ENCODE measurements at places on chromosomes 5 and 9. TPM values are rescaled to one million over a fixed set of nuclear protein-coding genes. Genes with fewer than 3 reads are reported as not detected.

The ACOT12 gene
- 0.21 TPM for total RNA-seq

- no peak for DNase-seq
Observed at GRCh38 chr5:4196744-4197143, 601.1 kb downstream of the IRX1 start.

DNA sequence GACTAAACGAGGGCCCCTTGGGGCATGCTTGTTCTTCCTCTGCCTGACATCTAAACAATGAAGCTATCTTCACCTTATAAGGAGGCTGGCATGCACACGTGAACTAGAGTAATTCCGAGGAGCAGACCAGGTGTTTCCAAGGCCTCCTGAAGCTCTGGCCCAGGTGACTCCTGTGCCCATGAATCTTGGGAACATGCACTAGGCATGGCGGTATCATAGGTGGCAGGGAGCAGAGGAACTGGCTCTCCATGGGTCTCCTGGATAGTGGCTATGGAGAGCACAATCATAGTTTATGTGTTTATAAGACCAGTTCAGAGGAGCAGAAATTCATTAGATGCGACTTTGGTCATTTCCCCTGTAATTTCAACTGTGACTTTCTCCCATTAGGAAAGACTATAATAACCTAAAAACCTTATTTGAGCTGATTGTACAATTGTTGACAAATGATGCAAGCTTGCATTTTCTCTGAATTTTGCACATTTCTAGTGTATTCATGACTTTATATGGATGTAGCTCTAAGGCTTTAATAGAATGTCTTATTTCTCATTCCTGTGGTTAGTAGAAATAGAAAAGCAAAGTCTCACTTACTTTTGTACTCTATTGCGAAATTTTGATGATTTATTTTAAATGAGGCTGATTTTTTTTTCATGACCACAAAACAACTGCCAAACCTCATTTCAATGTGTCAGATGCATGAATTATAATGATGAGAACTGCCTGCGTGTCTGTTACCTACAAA is 135.3 kb upstream of the RPS23 start:
- DNase-seq: no peak

DNA sequence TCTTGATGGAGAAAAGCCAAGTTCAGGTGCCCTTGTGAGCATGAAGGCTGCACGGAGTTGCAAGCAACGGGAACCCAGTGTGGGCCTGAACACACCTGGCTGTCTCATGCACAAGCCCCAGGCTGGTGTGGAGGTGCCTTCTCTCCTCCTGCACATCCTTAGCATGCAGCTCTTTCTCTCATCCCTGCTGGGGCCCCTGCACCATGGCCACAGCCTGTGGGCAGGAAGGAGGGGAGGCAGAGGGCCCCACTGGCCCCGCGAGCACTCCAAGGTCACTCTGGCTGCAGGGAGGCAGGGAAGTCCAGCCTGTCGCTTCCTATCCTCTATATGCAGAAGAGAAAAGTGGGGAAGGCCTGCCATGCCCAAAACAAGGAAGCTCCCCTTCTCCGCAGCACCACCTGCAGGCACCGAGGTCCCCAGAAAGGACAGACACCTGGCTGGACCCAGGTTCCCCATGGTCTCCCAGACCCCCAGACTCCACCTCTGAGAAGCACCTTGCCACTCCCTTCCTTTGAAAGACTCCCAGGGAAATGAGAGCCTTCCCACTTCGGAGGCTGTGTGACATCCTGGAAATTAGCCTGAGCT is 18.6 kb downstream of the STKLD1 start:
- no peak for DNase-seq

DNA sequence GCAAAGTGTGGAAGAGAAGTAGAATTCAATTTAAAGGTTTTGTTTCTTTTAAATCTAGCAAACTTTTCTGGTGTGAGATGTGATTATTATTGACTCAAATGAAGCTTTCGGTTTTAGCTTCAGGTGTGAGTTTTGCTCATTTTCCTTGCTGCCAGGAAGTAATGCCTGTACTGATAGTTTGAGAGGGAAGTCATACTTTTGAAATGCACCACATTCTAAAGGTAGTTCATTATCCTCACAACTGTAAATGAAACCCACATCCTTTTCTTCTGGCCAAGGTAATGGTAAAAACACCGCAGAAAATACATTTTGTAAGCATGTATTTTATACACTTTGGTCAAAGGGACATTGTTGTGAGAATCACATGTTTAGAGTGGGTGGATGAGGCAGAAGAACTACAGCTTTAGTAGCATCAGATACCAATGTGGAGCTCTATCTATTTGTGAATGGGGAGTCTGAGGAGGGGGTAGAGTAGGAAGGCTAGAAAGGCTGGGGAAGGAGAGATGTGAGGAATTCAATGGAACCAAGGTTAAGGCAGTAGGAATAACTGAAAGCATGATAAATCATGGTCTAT is 167.0 kb upstream of the CDKN2B start:
- DNase-seq: no peak

GRCh38 chr9:92424340-92424739 is at the start of gene OMD:
OMD (minus strand) TSS chr9:92424471; CDS start chr9:92417558, 6,913 bp downstream.
- no peak for DNase-seq

The GPR21 gene
- 7.7 TPM for total RNA-seq

The C5orf34 gene
- total RNA-seq: 9.7 TPM

GRCh38 chr5:85784746-85785145 is 833.0 kb upstream of the COX7C start:
- DNase-seq: no peak

DNA sequence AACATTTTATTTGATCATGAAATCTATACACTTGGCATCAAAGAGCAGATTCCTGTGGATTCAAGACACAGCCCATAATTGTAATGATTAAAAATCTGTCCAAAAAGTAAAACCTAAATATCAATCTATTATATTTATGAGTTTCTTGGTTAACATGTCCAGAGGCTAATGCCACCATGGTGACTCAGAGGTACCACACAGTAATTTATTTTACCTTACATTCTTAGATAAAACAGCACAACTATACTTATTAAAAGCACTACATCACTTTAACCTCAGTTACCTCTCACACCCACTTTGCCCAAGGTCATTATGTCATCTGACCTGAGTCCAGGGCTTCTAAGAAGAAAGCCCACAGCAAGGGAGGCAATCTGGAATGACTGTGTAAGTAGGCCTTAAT is 519.2 kb downstream of the RASEF start:
- DNase-seq: no peak

DNA sequence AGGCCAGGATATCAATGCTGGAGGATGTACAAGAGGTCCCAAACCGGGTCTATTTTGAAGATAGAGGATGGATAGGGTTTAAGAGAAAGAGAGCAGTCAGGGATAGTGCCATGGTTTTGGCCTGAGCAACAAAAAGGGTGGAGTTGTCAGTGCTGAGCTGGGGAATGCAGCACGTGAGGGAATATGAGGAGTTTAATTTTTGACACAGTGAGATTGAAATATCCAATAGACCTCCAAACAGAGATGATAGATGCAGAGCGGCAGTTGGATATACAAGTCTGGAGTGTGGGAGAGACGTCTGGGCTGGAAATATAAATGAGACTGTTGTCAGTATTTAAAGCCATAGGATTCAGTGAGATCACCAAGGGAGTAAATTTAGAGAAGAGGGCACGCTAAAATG is 136.7 kb upstream of the EFNA5 start:
- DNase-seq: no peak

The TARS1 gene
- 115 TPM for total RNA-seq

DNA sequence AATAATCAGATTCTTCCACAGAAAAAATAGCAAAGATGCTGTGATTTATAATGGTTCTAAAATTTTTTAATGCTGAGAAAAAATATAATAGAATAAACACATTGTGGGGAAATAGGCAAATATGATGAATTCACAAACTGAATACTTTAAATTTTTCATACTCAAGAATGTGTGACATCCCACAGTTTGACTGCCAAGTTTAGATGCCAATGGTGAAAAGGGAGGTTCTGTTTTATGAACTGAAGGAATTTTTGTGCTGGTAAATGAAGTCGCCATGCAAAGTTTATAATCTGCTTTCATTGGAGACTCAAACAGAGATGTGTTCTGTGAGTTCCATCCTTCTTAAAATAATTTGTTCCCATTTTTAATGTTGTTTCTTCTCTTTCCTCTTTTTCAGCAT is 367.5 kb upstream of the ADAMTS16 start:
- no peak for DNase-seq

The PCDHA12 gene
- 0.90 TPM for total RNA-seq

- DNase-seq: no peak
Observed at GRCh38 chr5:112729630-112730029, 8.1 kb upstream of the APC start.

GRCh38 chr5:56450766-56451165 is 217.6 kb upstream of the ANKRD55 start:
- DNase-seq: no peak

DNA sequence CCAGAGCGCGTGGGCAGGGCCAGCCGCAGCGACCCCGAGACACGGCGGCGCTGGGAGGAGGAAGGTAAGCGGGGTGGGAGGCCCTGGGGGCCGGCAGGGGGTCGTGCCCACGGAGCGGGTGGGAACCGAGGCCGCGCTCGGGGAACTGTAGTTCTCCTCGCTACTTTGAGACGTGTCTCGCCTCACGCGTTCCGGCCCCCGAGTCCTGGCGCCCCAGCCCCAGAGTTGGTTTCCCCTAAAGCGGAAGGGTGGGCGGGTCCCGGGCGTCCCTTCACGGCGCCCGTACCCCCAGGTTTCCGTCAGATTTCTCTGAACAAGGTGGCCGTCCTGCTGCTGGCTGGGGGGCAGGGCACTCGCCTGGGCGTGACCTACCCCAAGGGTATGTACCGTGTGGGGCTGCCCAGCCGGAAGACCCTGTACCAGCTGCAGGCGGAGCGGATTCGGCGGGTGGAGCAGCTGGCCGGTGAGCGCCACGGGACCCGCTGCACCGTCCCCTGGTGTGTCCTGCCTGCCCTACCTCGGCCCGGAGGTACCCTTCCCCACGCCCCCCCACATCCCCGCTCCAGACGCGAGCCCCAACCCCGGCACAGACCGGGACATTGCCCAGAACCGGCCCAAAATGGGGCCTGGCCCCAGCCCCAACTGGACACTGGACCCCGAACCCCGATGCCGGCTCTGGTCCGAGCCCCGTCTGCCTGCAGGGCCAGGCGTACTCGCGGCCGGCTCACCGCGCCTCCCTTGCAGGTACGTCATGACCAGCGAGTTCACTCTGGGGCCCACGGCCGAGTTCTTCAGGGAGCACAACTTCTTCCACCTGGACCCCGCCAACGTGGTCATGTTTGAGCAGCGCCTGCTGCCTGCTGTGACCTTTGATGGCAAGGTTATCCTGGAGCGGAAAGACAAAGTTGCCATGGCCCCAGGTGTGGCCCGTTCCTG is 709 bp downstream of the UAP1L1 start:
- no peak for DNase-seq

The MLANA gene
- not detected for total RNA-seq

The FBXO4 gene
- 20.2 TPM for total RNA-seq
